Activated T-cell treated with anti-CD3 and anti-CD28 coated beads for 1 hour (primary cell): ENCODE measurements at places on chromosomes 3 and 15.
A peak's percentile ranks its signal among the peaks of the same experiment; 100 is the strongest.

GRCh38 chr3:8593021-8593827 is 51.4 kb downstream of the SSUH2 start:
- no peak for DNase-seq

DNA sequence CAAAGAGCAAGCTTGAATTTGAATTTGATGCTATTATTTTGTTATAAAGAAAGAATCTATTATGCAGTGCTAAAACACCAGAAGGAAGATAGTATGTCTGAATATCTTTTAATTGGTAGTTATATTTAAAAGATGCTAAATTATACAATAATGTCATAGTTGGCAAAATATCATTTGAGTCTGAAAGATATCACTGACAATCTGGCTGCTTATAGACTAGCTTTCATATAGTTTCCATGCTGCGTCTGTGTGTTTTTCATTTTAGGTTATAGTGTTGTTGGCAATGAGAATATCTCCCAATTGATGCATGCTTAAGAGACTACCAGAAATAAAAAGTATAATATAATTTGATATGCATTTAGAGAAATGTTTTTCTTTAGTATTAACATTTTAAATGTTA is 142.9 kb downstream of the NEO1 start:
- no peak for DNase-seq

GRCh38 chr15:73015493-73015892 is 36.8 kb upstream of the NEO1 start:
- DNase-seq, result no peak

GRCh38 chr15:79897701-79898113 is 893 bp upstream of the MTHFS start:
- no peak for DNase-seq

DNA sequence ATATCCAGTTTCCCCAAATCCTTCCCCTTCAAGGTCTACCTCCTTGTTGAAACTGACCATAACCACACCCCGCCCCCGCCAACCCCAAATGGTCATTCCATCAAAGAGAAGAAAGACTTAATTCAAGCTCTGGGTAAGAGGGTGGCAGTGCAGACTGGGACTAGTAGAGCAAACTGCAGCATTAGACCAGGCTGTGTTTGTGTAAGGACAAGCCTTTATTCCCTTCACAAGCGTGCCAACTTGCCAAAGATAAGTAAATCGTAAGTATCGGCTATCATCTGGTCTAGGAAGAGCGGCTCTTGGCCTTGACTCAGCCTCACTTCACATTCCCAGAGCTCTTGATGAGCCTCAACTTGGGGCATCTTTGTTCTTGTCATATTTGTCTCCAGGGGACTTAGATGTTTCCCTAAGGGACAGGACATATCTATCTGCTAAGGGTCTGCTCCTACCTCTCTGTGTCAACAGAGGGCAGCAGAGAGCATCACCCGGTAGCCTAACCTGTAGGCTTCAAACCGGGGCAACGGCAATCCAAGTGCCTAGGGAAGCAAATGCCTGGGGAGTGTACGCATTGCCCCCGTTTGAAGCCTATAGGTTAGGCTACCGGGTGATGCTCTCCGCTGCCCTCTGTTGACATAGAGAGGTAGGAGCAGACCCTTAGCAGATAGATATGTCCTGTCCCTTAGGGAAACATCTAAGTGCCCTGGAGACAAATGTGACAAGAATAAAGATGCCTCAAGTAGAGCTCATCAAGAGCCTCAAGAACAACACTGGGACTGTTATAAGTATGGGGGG is 8.9 kb upstream of the MAP3K13 start:
- peak; percentile 40 for DNase-seq

DNA sequence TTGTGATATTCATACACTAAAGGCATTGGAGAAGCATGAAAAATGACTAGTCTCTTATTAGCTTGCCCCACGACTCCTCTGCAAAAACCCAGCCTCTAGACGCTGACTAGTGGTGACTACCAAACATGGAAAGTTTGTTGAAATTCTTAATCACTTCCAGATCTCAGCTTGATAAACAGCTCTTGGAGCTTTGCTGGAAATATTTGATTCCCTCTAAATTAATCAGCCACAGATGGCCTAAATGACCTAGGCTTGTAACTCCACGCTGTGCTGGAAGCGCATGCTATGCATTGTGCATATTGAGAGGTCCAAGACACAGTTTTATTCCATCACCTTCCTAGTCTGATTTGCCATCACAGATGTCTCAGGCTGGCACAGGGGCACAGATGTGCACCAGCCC is 244.7 kb upstream of the ST8SIA2 start:
- no peak for DNase-seq

DNA sequence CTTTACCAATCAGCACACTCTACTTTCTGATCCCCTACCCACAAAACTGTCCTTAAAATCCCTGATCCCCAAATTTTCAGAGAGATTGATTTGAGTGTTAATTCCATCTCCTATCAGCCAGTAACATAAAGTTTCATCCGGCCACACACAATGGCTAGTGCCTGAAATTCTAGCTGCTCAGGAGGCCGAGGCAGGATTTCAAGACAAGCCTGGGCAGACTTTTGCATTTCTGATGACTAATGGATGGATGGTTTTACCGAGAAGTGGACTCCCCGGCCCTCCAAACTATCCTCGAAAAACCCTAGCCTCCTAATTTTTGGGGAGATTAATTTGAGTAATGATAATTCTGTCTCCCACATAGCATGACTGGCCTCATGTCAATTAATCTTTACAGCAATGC is 269.8 kb upstream of the POU1F1 start:
- DNase-seq, result no peak

- DNase-seq, result no peak
These were observed 11.7 kb downstream of the SHOX2 start for GRCh38 chr3:158094235-158095110.
